Lung (tissue), 17 donors: ENCODE measurements at places on chromosomes 11 and 22. TPM values are rescaled to one million over a fixed set of nuclear protein-coding genes. Genes with fewer than 3 reads are reported as not detected.

The PPP6R3 gene
- total RNA-seq, result 217 TPM

The NXPE4 gene
- total RNA-seq, result not detected

DNA sequence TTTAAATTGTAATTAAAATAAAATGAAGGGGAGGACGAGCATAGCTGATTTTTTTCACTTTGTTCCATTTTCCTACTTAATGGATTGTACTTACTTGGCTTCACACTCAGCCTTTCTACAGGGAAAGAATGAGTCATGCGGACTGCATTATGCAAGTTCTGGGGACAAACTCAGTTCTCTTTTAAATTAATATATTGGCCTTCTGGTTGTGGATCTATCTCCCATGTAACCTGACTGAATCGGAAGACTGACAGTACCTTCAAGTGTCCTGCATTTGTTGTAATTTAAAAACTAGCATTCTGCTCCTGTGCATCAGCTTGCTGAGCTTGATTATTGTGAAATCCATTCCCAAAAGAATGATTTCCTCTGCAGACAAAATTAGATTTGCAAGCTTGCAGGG is 12.2 kb downstream of the OR8D1 start:
- no peaks in the 10 kb centered on the region for H3K27me3 ChIP-seq
- H3K27ac ChIP-seq, result no peak overlapping the region
- no peaks in the 10 kb centered on the region for H3K4me1 ChIP-seq
- H3K36me3 ChIP-seq, result no peaks in the 10 kb centered on the region
- no peak for DNase-seq

DNA sequence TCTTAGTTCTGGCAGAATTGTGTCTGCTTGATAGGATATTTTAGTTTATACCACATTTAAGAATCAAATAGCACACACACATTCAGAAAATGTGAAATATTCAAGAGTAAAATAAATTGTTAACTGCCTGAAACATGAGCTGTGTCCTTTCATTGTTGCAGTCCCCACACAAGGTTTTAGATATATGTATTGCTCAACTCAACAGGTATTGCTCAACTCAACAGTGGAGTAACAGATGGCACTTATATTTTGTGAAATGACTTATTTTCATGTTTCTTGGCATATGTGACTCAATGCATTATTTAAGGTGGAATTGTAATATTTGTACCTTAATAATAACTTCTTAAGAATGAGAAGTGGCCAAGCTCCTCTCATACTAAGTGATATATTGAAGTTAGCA is 760.3 kb downstream of the CNTN5 start:
- H3K4me3 ChIP-seq, result no peak overlapping the region
- no peaks in the 10 kb centered on the region for H3K36me3 ChIP-seq
- H3K4me1 ChIP-seq, result no peaks in the 10 kb centered on the region
- no peaks in the 10 kb centered on the region for H3K27me3 ChIP-seq
- no peak for DNase-seq

GRCh38 chr11:12893787-12894672 is 115.1 kb upstream of the RASSF10 start:
- H3K4me3 ChIP-seq, result no peak overlapping the region
- H3K4me1 ChIP-seq, result peaks cover 4% of the 10 kb centered on the region
- no peaks in the 10 kb centered on the region for H3K27me3 ChIP-seq
- H3K27ac ChIP-seq, result no peak overlapping the region
